NCI-H510A treated with DMSO at 0.1 percent for 48 hours (cell line): ENCODE measurements at places on chromosomes 13 and 19.

DNA sequence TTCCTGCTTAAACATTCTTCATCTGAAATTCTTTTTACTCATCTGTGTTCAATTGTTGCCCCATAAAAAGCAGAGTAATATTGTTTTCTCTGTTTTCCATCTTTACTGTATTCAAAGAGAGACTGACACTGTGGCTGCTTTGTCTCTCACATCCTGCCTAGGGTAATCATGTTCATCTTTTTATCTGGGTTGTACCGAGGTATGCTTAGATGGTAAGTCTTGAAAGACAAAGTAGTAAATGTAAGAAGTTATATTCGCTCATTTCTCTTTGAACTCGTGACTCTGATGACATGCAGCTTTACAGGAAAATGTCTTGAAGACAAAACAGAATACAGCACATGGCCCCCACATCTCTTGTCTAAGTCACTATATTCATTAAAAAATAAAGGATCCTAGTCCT lies 20.0 kb upstream of the CYSLTR2 start:
- DNase-seq, result no peak

- peak; percentile 36 for DNase-seq
These were observed 2.0 kb downstream of the FBL start for GRCh38 chr19:39843919-39844793.

DNA sequence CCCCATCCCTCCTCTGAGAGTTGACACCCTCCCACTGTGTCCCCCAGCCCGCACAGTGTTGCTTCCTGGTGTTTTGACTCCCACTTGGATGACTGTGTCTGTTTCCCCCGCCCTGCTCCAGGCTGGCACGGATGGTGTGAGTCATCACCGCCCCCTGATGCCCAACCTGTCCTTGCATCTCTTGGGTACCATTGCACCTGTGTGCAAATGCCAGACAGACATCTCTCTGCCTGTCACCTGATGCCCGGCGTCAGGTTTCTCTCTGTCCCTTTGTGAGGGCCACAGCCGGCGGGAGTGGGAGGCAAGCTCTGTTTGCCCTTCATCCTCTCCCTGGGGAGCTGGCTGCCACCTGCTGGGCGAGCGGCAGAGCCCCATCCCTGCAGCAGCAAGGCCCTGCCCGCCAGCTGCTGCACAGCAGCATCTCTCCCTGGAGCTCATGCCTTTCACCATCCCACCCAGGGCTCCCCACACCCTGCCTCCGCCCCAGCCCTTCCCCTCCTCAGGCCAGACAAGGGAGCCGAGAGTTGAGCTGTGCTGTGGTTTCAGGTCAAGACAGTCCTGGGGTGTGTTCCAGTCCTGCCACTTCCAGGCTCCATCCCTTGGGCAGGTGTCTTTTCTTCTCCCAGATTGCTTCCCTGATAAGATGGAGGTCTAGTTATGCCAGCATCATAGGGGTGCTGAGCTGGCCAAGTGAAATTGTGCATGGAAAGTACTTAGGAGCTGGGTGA lies 29.7 kb downstream of the NKPD1 start:
- DNase-seq, result peak; percentile 96

DNA sequence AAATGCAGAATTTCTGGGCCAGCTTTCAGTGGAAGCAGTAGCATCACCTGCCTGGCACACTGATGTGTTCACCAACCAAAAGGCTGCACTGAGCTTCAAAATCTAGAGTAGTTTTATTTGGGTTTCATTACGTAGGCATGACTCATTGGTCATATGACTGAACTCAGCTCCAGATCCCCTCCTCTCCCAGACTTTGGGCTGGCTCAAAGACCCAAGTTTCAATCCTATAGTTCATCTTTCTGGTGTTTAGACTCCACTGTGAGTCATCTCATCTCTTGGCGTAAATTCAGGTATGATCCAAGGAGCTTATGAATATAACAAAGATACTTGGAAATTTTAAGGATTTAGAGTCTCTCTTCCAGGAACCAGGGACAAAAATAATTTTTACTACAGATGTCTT lies 17.7 kb downstream of the ZMYM5 start:
- no peak for DNase-seq

DNA sequence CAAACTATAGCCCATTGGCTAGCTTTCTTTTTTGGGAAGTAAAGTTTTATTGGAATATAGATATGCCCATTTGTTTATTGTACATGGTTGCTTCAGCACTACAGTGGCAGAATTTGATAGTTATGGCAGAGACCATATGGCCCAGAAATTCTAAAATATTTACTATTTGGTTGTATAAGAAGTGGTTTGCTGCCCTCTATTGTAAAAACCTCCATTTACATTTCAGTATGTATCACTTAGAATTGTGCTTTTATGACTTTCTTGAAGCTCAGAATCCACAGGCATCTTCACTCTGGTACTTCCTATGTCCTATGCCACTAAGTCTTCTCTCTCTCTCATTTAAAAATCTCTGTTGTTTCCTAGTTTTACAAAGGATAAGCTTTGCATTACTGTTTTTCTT lies 37.7 kb downstream of the DLEU7 start:
- DNase-seq, result no peak

GRCh38 chr19:38915329-38916321 lies 3.6 kb upstream of the CCER2 start:
- DNase-seq, result no peak

DNA sequence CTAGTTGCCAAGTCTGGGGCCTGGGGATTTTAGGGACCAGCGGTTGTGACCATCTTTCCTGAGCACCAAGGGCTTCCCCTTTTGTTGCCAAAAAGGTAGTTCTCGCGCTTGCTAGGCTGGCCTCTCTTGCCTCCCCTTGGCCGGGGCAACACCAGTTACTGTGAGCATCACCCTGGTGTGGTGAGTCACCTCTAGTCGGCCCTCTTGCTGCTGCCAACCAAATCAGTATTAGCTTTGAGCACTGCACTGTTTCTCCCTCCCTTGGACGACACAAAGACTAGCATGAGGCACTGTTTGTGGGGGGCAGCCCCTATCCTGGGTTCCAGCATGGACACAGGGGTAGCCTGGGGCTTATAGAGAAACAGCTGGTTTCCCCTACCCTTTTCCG lies 6.9 kb downstream of the SYDE1 start:
- no peak for DNase-seq

GRCh38 chr13:114041493-114041892 lies 67.6 kb upstream of the C13orf46 start:
- no peak for DNase-seq

DNA sequence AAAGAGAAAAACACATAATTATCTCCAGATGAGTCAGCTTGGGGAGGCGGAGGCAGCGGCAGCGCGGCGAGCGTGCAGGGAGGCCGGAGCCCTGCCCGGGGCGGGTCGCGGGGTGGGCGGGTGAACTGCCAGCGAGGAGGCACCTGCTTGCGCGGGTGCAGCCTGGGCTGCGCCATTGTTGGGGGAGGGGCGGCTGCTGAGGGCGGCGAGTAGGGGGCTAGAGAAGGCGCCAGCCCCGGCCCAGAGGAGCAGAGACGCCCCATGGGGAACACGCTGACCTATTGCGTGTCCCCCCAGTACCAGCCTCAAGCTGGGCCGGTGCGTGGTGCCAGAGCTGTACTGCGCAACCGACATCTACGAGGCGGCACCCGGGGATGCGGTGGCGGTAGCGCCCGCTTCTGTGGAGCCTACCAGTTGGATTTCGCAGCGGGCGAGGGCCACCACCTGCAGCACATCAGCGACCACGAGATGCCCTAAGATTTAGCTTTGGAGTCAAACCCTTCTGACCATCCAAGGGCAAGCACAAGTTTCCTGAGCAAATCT lies 16.7 kb downstream of the ZNF100 start:
- DNase-seq, result no peak

GRCh38 chr19:51097166-51097738 lies 11.0 kb downstream of the CTU1 start:
- peak; percentile 41 for DNase-seq

DNA sequence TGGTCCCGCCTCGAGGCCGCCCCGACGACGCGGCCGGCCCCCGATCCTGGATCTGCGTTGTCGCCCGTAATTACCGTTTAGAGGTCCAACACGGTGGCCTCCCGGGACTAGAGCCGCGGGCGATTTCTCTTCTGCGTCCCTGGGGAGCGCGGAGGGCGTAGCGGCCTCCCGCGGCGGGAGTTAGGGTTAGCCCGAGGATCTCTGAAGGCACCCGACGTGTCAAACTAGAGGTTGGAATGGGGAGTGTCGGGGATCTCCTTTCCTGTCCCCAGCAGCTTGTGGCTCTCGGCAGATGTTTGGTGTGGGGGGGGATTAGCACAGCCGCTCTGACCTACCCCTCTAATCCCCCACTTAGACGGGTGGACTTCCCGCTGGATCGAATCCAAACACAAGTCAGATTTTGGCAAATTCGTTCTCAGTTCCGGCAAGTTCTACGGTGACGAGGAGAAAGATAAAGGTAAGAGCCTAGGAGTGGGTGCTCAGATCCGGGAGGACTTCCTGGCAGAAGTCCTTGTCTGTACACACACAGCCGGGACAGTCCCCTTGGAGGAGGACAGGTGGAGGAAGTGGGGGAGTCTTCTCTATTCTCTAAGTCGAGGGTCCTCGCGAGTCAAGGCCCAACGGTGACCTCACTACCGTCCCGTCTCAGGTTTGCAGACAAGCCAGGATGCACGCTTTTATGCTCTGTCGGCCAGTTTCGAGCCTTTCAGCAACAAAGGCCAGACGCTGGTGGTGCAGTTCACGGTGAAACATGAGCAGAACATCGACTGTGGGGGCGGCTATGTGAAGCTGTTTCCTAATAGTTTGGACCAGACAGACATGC lies 581 bp downstream of the CALR start:
- no peak for DNase-seq

- no peak for DNase-seq
These were observed 100.3 kb upstream of the PCDH17 start for GRCh38 chr13:57531256-57531655.

DNA sequence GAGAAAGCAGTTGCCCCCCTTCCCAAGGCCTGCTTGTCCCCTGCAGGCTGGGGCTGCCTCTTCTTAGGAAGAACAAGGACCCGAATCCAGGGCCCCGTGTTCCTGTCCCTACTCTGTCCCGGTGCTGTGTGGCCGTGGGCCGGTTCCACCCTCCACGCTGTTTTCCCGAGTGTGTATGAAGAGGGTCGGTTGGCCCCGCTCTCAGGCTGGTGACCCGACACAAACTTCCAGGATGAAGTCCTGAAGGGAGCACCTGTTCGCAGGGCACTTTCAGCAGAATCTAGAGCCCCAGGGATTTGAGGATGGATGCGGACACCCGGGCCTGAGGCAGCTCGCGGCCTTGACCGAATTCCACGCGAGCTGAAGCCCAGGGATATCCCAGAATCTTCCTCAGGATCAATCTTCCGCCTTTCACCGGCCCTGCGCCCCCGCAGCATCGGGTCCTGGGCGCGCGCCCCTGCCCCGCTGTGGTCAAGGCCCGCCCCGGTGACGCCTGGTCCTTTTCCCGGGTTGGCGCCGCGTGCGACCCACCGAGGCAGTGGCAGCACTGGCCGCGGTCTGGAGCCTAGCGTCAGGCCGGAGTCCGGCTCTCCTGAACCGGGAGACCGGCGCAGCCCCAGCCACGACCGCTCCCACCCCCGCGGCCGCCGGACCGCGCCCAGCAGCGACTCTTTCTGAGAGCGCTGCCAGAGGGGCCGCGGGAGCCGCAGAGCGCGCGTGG lies 528 bp upstream of the CHST8 start:
- no peak for DNase-seq

- no peak for DNase-seq
These were observed 1.5 kb downstream of the RGCC start for GRCh38 chr13:41458761-41459431.

GRCh38 chr19:56899943-56900342 lies 59.4 kb upstream of the PEG3 start:
- no peak for DNase-seq

DNA sequence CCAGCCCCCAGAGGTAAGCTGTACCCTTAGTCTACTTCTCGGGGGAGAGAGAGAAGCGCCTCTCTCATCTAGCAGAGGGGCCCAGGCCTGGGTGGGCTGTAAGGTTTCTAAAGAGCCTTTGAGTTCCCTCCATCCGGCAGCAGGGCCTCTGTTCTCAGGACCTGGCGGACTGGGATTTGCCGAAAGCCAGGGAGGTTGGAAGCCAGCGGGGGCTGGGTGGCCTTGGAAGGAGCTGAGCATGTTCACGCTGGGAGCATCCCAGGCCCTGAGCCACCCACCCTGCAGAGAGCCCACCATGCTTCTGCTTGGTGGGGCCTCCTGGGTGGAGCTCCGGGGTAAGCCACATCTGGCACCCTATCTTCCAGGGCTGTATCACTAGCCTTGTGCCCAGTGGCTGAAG lies 7.8 kb downstream of the SLC7A10 start:
- DNase-seq, result no peak

DNA sequence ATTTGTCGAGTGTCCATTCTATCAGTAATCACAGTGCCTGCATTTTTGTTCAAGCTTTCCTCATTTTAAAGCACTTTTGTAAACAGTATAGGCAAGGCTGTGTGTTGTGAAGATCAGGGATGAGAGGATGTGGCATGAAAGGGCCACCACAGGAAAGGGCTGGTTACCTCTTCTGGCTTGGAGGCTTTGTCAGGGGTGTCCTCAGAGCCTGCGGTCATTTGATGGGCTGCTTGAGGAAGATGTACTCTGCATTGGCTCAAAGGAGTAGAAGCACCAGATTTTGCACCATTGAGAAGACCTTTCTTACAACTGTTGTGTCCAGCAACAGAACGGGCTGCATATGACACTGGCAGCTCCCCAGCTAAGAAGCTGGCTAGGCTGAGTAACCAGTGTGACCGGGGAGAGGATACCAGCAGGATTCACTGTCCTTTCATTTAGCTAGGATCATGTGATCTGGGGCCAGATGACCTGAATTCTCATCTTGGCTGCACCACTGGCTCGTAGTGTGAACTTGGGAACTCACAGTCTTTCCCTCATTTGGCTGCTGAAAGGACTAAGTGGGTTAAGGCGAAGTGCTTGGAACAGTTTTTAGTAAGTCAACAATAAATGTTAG lies 380.2 kb downstream of the FGF9 start:
- DNase-seq, result no peak

DNA sequence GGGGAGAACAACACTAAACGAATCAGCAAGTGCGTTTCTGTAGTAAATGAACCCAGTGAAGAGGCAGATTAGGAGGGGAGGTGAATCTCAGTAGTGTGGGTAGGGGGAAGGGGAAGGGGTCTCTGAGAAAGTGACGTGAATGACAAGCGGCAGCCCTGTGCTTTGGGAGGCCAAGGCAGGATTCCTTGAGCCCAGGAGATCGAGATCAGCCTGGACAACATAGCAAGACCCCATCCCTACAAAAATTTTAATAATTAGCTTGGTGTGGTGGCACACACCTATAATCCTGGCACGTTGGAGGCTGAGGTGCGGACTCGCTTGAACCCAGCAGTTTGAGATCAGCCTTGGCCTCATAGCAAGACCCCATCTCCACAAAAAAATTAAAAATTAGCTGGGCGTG lies 8.1 kb downstream of the PLK5 start:
- DNase-seq, result no peak

GRCh38 chr13:42644841-42645240 lies 70.9 kb downstream of the TNFSF11 start:
- DNase-seq, result no peak

- no peak for DNase-seq
These were observed 2.2 kb upstream of the VSTM2B start for GRCh38 chr19:29523568-29523967.

- DNase-seq, result no peak
These were observed 14.7 kb downstream of the FBXO27 start for GRCh38 chr19:39017646-39018045.

DNA sequence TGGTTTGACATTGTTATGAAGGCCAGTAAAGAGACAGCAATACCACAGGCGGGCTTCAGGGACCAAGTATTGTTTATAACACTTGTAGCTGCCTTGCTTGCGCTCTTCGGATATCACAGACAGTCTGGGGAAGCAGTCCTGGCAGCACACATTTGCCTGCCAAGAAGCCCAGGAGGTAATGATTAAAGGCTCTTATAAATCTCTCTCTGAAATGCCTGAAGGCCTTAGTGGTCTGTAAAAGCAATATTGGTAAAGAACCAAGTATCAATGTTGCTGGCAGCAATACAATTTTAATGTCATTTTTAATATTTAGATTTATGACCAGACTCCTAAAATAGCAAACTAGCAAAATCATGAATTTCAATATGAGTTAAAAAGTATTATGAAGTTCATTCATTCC lies 1312.4 kb downstream of the PCDH9 start:
- no peak for DNase-seq
